SHP77 (cell line): ENCODE measurements at places on chromosomes 4 and X.

DNA sequence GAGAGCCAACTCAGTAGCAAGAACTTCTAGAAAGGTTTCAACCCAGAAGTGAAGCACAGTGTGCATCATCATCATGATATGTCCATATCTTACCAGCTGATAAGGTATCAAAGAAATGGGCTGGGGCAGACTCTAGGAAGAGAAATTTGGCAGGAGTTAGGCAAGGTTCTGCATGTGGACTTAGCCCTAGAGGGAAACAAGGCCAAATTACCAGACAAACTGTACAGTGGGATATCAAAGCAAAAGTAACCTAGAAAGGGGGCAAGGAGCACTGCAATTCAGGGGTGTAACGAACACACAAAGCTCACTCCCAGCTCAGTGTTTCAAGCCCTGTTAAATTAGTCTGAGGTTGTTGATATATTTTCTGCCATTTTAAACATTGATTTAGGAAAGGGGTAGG lies 407.4 kb downstream of the SMARCA1 start:
- no peak for DNase-seq

GRCh38 chr4:127244515-127244914 lies 388.2 kb upstream of the INTU start:
- no peak for DNase-seq

DNA sequence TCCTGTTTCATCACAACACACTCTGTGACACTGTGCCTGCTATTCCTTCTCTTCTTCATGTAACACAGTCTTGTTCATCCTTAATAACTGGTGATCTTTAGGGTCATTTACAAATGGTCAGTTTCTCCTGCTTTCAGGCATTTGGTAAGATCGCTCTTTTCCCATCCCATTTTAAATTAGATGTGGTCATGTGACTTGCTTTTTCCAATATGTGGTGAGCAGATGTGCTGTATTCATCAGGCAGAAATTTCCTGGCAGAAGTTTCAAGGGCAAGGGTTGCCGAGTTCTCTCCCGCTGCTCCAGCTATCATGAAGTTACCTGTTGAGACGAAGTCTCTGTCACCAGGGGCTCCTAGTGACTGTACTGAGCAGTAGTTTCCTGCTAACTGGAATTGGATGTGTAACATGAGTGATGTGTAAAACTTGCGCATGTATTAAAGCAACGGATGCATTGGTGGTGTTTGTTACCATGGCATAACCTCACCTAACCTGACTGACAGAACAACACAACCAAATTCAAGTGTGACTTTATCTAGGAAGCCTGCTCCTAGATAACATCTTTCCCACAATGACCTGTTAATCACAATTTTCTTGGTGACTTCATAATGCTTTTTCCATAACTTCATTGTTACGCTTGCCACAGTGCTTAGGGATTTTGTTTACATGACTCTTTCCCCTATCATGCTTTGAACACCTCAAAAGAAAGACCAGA lies 29.5 kb upstream of the BMPR1B start:
- no peak for DNase-seq

GRCh38 chr4:25377572-25378436 lies 741 bp downstream of the ANAPC4 start:
- no peak for DNase-seq
